ENCODE measurements at places on chromosomes 3 and 15.
A peak's percentile ranks its signal among the peaks of the same experiment; 100 is the strongest.

DNA sequence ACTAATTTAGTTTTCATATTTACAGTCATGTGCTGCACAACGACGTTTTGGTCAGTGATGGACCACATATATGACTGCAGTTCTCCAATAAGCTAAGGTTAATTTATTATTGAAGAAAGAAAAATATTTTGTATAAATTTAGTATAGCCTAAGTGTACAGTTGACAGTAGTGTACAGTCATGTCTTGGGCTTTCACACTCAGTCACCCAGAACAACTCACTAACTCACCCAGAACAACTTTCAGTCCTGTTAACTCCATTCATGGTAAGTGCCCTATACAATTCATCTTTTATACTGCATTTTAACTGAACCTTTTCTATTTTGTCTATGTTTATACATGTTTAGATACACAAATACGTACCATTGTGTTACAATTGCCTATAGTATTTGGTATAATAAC lies 3.8 kb upstream of the GABRR3 start:
- no peak for DNase-seq

GRCh38 chr15:48102167-48102566 lies 18.6 kb upstream of the SLC24A5 start:
- DNase-seq, result no peak

- DNase-seq, result no peak
Measured at GRCh38 chr3:99634881-99635280, 3.5 kb upstream of the COL8A1 start.

DNA sequence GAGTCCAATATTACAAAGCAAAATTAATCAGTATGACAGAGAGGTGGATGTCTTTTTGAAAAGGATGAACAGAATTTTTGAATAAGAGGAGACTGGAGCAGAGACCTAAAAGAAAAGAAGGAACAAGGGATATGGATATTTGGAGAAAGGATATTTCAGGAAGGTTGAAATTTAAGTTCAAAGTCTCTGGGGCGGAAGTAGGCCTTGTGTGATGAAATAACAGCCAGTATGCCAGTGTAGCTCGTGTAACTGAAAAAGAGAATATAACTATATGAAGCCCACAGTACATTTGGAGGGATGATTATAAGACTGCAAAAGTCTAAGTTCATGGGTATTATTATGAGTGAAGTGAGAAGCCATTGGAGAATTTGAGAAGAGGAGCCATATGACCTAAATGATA lies 766.7 kb downstream of the GBE1 start:
- DNase-seq, result no peak

DNA sequence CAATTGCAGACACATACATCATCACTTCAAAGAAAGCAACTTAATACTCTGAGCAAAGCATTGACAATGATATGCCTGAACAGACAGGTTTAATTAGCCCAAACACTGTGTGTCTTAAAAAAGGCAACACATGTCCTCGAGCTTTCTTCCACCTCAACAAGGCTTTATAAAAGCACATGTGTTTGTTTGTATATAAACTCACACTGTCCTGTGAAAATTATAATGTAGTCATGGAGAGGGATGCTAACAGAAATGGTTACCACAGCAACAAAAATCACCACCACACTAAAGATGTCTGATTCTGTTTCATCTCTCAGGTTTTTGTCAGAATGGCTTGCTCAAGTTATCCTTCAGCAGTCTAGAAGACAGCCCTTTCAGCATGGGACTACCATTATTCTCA lies 314.7 kb downstream of the MAGI1 start:
- DNase-seq, result no peak

GRCh38 chr15:78438619-78439285 lies 736 bp downstream of the IREB2 start:
- peak; percentile 3 for DNase-seq

DNA sequence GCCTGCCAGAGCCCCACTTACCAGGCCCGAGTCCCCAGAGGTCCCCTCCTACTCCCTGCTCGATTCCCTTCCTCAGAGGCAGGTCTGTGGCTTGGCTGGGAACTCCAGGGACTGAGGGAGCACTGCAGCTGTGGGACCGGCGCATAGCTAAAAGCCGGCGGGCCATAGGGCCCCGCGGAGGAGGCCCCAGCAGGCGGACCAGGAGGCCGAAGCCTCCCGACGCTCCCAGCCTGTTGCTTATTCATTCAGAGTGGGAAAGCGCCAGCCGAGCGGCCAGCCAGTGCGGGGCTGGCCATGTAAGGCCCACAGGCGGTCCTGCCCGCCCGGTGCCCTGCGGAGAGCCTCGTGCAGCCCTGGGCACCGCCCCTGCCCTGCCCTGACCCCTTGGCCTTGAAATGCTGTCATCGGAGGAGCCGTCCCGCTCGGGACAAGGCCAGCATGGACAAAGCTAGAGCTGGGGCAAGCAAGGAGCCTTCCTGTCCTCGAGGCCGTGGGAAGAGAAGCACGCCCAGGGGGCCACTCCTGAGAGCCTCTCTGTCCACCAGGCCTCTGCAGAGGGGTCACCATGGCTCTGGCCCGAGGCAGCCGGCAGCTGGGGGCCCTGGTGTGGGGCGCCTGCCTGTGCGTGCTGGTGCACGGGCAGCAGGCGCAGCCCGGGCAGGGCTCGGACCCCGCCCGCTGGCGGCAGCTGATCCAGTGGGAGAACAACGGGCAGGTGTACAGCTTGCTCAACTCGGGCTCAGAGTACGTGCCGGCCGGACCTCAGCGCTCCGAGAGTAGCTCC lies at the start of gene LOXL1:
Gene LOXL1, plus strand, starts transcription at position 244 of the 784 bp plus-strand sequence. Its CDS starts 322 bp downstream, at position 566.
- DNase-seq, result no peak

DNA sequence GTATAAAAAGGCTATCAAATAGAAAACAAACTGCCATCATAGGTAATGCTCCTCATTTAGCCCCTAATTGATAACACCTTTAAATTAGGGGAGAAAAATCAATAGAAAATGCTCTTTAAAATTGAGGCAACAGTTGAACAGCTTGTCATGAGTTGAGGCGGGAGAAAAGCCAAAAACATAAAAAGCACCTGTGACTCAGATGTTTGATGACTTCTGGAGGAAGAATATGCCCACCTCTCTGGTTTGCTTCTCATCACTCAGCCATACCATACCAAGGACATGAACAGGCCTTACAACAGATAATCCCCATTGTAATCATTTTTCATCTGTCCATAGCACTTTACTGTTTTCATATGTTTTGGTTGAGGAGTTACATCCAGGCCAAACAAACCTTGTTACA lies 246.0 kb downstream of the MYRIP start:
- no peak for DNase-seq

- no peak for DNase-seq
Measured at GRCh38 chr15:82790321-82790720, 15.5 kb downstream of the FSD2 start.

DNA sequence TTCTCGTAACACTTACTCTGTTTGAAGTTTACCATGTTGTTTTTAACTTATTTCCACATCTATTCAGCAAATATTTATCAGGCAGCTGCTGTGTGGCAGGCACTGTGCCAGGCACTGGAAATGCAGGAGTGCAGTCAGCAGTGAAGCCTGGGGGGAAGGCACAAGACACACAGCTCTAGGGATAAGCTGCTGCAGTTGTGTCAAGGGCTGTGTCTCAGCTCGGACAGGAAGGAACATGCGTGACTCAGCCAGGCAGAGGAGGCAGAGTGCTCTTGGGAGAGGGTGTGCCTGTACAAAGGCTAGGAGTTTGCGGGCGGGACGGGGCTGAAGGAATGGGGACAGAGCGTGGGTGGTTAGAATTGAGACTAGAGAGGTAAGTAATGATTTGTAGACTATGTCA lies 24.7 kb downstream of the LYSMD4 start:
- no peak for DNase-seq

- DNase-seq, result no peak
Measured at GRCh38 chr3:83426300-83426699, 1532.5 kb upstream of the CADM2 start.

DNA sequence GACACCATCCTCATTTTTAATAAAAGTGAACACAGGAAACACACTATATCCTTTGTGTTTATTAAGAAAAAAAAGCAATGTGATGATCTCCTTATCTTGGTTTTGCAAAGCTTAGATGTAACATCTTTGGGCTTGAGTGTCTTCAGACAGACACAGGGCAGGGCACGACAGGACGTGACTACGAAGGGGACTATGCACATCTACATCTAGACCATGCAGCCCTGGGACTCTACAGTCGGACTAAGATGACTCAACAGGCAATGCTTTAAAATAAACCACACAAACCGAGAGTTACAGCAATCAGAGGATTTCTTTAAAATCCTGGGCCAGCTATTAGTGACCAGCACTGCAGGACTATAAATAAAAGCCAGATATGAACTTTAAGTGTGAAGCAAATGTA lies 22.8 kb upstream of the TM2D3 start:
- DNase-seq, result no peak

GRCh38 chr3:11582191-11582968 lies 61.3 kb downstream of the VGLL4 start:
- DNase-seq, result no peak

- DNase-seq, result no peak
Measured at GRCh38 chr15:58010983-58011382, 54.5 kb downstream of the ALDH1A2 start.

- no peak for DNase-seq
Measured at GRCh38 chr3:127025456-127025855, 42.5 kb downstream of the PLXNA1 start.

GRCh38 chr3:65820600-65820999 lies 218.1 kb downstream of the MAGI1 start:
- no peak for DNase-seq

- DNase-seq, result no peak
Measured at GRCh38 chr3:146625186-146625775, 20.1 kb upstream of the PLSCR5 start.

DNA sequence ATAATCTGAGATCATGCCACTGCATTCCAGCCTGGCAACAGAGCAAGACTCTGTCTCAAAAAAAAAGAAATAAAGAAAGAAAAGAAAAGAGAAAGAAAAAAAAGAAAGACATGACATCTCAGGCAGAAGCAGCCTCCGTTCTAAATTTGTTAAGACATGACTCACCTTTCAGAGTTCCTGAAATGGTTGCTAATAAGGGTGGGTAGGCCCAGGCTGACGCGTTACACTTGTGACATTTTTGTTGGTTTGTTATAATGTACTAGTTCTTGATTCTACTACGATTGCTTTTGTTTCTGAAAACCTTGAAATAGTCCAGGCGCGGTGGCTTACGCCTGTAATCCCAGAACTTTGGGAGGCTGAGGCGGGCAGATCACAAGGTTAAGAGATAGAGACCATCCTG lies 21.0 kb downstream of the SLC25A20 start:
- no peak for DNase-seq

GRCh38 chr3:196604548-196604947 lies 34.9 kb upstream of the NRROS start:
- DNase-seq, result peak; percentile 30

GRCh38 chr3:20478436-20478835 lies 292.4 kb upstream of the SGO1 start:
- DNase-seq, result no peak

DNA sequence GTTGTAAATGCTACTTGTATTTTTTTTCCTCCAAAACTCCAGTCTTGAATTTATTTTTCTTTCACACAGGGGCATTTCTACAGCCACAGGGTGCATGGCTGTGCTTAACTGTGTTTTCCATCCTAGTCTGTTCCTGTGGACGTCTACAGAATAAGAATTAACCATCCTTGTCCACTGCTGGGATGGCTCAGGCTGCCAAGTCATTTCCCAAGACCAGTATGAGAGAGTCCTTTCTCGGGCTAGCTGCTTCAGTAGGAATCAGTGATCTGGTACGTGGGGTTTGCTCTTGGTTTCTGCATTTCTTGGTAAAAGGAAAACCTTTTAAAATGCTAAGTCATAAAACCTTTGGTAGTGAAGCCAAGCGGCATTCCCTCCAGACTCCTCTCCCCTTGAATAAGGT lies 29.8 kb downstream of the CHDH start:
- DNase-seq, result no peak

DNA sequence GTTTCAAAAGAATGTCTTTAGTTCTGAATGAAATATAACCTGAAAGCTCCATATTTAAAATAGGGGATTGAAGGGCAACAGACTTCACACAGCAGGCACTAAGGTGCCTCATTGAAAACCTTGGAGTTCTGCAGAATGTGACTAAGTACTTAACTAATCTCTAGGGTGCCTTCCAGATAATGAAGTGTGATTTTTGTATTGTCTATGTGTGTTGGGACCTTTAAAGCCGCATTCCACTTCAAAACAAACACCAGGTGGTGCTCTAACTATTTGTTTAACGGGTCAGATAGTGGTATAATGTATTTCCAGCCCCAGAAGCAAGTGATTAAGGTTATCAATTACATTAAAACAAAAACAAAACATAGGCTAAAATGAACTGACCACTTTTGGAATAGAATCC lies 28.0 kb downstream of the TFG start:
- no peak for DNase-seq

Measured in stimulated activated CD8-positive, alpha-beta memory T cell treated with anti-CD3 and anti-CD28 coated beads, Interleukin-12 subunit alpha, Interleukin-12 subunit beta, amount 100 ng/mL, for 1 hour (primary cell).